Nasal cavity respiratory epithelium epithelial cell of viscerocranial mucosa (primary cell): ENCODE measurements at places on chromosomes 2 and 18. TPM values are rescaled to one million over a fixed set of nuclear protein-coding genes. Genes with fewer than 3 reads are reported as not detected.

HOXD10 gene
- total RNA-seq, result not detected in 2 replicates

REG1B gene
- not detected in 2 replicates for total RNA-seq

TUBB8B gene
- under 0.01 and 0.43 TPM in 2 replicates for total RNA-seq

FRZB gene
- under 0.01 TPM in 2 replicates for total RNA-seq

GALR1 gene
- total RNA-seq, result not detected in 2 replicates

IL1F10 gene
- total RNA-seq, result 0.34 TPM in 1 of 2 replicates, not detected in the other

TSPYL6 gene
- total RNA-seq, result not detected in 2 replicates

TRIM43 gene
- total RNA-seq, result under 0.01 TPM in 1 of 2 replicates, not detected in the other

ARHGAP28 gene
- total RNA-seq, result under 0.01 and 6.0 TPM in 2 replicates

SCN2A gene
- 0.34 and 0.64 TPM in 2 replicates for total RNA-seq
